GM04503 (cell line): ENCODE measurements at places on chromosomes 13 and 19.
A peak's percentile ranks its signal among the peaks of the same experiment; 100 is the strongest.

DNA sequence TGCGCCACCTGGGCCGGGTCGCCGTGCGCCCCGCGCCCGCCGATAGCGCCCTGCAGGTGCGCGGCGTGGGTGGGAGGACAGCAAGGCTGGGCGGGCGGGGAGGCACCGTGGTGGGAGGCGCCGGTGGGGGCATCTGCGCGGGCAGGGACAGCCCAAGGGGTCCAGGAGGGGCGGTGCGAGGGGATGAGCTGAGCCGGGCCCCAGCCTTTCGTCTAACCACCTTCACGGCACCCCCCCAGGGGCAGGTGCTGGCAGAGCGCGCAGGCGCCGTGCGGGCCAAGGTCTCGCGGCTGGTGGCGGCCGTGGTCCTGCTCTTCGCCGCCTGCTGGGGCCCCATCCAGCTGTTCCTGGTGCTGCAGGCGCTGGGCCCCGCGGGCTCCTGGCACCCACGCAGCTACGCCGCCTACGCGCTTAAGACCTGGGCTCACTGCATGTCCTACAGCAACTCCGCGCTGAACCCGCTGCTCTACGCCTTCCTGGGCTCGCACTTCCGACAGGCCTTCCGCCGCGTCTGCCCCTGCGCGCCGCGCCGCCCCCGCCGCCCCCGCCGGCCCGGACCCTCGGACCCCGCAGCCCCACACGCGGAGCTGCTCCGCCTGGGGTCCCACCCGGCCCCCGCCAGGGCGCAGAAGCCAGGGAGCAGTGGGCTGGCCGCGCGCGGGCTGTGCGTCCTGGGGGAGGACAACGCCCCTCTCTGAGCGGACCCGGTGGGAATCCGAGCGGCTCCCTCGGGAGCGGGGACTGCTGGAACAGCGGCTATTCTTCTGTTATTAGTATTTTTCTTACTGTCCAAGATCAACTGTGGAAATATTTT, 3.1 kb downstream of the KISS1R start:
- no peak for DNase-seq

DNA sequence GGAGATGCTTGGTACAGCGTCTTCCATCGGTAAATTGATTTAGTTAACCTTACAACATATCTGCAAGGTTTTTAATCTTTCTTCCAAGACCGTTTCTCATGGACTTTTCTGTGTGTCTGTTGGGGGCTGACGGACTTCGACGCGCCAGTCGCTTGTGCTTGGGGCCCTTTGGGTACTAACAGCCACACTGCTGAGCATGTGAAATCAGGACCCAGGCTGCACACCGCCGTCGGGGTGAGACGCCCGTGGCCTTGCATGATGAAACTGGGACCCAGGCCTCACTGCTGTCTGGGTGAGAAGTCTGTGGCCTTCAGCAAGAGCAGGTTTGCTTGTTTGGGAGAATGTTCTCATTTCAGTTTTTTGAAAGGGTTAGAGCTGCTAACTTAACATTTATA, 9.8 kb downstream of the ATP4B start:
- no peak for DNase-seq

GRCh38 chr13:110885516-110885915, 29.4 kb downstream of the ANKRD10 start:
- no peak for DNase-seq

DNA sequence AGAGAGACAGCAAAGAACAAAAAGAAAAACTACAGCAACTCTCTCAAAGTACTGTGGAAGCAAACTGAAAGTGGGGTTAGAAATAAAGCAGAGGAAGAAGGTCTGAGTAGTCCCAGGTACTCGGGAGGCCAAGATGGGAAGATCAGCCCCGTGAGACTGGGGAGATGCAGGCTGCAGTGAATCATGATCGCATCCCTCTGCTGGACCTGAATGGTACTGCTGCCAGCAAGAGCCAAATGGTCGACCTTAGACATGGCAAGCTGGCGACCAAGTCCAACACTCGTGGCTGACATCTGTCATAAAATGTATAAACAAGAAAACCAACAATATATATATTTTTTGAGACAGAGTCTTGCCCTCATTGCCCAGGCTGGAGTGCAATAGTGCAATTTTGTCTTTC, 33.7 kb upstream of the ZNF724 start:
- no peak for DNase-seq

DNA sequence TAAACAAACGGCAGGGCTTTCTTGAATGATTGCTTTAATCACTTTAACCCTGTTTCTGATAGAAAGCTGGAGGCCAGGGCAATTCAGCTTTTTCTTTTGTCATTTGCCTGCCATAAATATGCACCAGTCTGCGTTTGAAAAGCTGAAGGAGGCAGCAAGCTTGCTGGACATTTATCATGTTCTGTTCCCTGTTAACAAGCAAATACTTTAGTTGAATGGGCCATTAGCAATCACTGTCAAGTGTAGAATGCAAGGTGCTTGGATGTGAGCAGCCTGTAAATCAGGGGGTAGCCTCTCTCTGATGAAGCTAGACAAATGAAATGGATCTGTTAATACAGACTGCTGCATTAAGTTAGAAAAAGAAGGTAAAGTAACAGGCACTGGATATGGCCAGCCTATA, 7.6 kb downstream of the EFNB2 start:
- DNase-seq, result no peak

DNA sequence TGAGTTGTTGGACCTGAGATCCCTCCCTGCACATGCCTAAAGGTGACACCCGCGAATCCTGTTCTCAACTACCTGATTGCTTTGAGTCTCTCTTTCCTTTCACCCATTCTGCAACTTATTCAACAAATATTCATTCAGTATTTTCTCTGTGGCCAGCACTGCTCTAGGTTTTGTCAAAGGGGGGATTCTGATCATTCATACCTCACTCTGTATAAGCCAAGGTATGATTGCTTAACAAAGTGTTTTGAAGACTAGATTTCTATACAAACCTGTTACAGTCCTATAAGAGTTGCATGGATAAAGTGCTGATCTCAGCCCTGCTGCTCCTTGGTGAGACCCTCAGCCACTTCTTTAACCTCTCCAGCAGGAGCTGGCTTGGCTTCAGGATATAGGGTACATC, 409.7 kb downstream of the KCNRG start:
- no peak for DNase-seq

DNA sequence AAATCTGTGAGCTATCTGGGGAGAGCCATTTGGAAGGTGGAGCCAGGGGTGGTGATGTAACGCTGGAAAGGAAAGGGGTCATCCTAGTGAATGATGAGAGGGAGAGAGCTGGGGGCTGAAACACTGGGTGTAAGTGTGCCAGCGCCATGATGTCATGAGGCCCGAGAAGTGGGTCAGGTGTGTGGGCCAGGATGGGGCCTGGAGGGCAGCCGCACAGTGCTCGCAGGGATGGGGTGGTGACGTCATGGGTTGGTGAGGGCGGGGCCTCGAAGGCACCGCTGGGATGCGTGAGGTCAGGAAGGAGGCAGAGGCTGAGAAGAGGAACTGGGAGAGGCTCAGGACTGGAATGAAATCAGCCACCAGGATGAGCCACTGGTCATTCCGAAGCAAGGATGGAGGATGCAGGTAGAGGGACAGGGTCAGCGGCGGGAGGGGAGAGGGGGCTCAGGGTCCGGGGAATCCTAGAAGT, 4.4 kb downstream of the CCDC61 start:
- DNase-seq, result no peak

- no peak for DNase-seq
These were observed 4.6 kb downstream of the S1PR2 start for GRCh38 chr19:10226376-10227025.

GRCh38 chr13:55682776-55683175, 1457.9 kb upstream of the PRR20A start:
- DNase-seq, result no peak

GRCh38 chr19:28393574-28394336, 819.2 kb downstream of the UQCRFS1 start:
- DNase-seq, result no peak

GRCh38 chr13:104920091-104920490, 1615.4 kb downstream of the EFNB2 start:
- DNase-seq, result no peak

- DNase-seq, result no peak
These were observed 46.5 kb downstream of the MLLT1 start for GRCh38 chr19:6233056-6233826.

GRCh38 chr19:45010306-45010705, 9.0 kb downstream of the RELB start:
- DNase-seq, result no peak

GRCh38 chr19:29533578-29534544, 8.1 kb downstream of the VSTM2B start:
- no peak for DNase-seq

DNA sequence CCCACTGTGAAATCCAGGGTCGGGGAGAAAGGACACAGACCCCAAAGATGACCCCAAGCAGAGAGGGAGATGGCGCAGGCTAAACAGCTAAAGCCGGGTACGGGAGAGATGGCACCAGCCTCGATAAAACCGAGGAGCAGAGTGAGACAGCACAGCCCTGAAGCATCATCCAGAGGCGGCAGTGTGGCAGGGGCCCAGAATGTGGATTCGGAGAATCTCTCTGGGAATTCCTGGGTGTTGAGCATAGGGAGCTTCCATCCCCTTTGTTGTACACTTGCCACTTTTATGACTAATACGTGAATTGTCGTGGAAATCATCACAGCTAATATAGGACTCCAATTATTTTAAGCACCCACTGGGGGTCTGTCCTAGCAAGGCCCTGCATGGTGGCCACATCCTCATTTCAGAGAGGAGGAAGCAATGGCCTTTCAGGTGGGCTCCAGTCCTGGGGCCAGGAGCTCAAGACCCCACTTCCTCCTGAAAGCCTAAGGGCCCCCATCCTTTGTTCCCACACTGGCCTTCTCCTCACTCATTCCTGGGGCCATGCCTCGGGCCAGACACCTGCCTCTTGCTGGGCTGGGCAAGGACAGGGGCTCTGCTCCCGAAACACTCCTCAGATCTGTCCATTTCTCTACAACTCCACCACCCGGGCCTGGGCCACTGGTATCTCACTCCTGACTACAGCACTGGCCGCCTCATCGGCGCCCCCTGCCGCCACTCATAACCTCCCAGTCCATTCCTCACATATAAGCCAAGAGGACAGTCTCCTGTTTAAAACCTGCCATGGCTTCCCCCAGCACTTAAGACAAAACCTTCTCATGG, 29.3 kb upstream of the ATP1A3 start:
- DNase-seq, result peak; percentile 27
